ELR (cell line): ENCODE measurements at places on chromosomes 4 and X.

- peak; percentile 81 for DNase-seq
Measured at GRCh38 chr4:139242511-139243051, 37.4 kb downstream of the MGARP start.

DNA sequence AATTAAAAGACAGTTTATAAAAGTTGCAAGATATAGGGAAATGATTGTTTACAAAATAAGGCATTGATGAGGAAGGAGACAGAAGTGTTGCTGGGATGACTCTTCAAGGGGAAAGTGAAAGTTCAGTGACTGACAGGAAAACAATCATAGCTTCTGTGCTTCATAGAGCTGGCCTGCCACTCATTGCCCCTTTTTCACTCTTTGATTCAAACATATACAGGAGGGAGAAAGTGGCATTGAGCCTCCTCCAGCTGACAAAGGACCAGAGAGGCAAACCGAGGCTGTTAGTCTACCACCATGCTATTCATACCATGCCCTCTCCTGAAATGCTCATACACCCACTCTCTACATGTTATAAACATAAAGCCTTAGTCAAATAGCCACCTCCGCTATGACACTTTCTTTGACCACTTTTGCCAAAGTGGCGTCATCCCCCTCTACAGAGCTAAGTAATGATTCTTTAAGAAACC, 79.2 kb upstream of the ATOH1 start:
- DNase-seq, result no peak

DNA sequence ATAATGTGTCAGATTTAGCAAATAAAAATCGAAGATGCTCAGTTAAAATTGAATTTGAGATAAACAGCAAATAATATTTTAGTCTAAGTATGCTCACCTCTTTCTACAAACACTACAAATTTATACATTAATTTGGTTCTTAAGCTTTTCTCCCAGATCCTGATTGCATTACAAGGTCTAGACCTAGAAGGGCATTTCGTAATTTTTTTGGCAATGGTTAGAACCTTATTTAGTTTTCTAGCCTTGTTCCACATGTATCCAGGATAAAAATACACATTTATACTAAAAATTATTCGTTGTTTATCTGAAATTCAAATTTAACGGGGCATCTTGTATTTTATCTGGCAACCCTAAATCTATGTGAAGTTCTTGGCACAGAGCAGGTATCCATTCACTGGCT, 2.5 kb upstream of the CDKL5 start:
- DNase-seq, result no peak

DNA sequence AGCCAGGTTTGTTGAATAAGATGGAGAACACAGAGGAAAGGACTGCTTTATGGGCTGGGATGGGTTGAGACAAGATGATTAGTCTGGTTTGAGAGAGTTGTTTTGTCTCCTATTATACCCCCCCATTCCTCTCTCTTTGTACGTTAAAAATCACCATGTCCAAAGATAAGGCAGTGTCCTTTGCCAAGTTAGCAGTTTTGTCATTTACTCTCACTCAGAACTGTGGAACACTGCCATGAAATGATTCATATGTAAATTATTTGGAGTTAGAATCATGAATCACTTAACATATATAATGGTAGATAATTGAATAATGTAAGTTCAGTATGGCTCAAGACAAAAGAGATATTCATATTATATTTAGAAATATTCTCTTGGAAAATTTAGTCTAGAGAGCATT, 151.3 kb downstream of the DCLK2 start:
- DNase-seq, result peak; percentile 90

GRCh38 chr4:34323549-34324320, 1920.6 kb downstream of the ARAP2 start:
- DNase-seq, result peak; percentile 5

DNA sequence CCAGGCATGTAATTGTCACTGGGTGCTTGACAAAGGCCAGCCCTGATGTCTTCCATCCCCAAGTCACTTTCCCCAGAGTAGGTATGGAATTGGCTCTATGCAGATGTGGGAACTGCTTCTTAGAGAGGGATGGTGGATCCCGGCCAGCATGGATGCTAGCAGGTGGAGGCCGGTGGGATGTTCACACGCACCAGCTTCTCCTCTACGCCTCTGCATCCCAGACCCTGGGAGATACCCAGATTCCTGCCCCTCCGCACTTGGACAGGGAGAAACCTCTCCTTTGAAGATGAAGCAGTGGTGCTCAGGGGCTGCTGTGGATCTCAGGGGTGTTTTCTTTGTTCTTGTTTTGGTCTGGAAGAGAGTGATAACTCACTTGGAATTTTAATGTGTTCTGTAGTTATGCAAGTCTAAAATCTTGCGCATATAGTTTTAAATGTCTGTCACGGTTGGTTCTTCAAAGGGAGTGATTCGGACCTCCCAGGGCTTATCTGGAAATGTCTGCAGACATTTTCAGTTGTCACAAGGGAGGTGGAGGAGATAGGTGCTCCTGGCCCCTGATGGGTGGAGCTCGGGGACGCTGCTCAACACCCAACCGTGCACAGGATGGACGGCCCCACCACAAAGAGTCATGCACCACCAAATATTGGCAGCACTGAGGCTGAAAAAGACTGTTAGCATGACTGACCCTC, 308.0 kb downstream of the DHRSX start:
- DNase-seq, result no peak

GRCh38 chr4:169621731-169622492, 1.5 kb downstream of the CLCN3 start:
- peak; percentile 85 for DNase-seq

- DNase-seq, result peak; percentile 40
Measured at GRCh38 chr4:37517326-37517725, 168.8 kb downstream of the RELL1 start.

DNA sequence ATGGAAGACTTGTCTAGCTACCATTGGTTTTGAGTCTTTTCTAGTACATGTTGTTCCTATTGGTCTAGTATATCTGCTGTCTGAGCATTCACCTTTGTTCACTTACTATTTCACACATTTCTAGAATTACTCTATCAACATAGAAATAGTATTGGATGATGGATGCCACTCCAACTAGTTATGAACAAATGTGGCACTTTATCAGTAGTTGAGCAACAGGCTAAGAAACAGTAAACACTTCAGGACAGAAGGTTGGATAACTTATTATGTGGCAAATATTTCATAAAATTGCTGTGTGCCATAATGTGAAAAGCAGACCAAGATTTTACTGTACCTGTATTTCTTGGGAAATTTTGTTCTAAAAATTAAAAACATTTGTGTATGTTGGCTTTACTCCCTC, 42.4 kb upstream of the GLRA3 start:
- DNase-seq, result no peak

DNA sequence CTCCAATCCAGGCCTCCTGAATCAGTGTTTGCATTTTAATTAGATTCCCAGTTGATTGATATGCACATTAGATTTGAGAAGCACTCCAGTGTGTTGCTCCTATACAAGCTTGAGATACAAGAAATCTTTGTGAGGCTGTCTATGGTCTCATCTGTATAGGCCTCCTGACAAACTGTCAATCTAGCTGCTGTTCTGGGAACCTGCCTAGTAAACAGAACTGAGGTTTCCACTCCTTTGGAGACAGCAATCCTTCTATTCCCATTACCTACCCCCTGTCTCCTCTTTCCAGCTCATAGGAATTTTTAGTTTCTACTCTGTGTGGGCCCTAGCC, 306.1 kb upstream of the EMCN start:
- DNase-seq, result no peak

DNA sequence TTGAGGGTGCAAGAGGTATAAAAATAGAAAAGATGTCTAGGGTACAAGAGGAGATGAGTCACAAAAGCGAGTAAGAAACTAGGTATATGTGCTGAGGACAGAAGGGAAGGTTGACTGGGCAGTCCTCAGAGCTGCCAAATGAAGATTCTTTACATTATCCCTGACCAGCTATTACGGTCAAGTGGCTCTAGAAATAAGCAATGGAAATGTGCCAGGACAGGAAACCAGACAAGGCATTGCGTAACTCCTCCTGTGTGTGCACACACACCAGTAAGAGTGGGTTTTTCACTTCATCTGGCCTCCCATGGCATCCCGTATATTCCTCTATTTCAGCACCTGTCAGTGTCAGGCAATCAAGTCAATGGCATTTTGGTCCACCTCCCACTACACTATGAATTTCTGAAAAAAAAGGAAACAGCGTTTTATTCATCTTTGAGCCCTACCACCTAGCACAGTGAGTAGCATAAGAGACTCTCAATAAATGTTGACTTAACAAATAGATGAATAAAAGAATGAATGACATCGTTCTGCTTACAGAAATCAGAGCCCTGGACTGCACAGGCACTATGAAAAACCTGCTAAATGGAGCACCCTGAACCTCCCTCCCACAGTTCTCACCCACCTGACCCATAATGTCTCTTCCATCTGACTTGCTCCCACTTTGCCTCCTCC, 62.6 kb upstream of the KLF3 start:
- peak; percentile 35 for DNase-seq

DNA sequence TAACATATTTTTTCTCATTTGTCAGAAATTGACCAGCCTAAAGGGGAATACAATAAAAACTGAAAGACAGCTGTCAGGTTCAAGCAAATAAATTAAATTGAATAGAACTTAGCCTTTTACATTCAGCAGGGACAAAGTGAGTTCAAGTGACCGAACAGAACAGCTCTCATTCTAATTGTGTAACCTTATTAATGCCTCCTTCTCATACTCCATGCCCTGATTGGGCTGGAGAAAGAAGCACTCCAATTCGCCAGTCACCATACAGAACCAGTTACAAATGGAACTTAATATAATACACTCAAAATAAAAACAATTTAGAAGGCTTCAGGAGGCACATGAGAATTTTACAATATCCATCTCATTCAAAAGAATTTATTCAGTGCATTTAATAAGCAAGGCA, 8.0 kb downstream of the PPP3CA start:
- no peak for DNase-seq

- no peak for DNase-seq
Measured at GRCh38 chr4:71833232-71833900, 49.5 kb upstream of the GC start.

- no peak for DNase-seq
Measured at GRCh38 chr4:159111416-159111815, 8.5 kb downstream of the RAPGEF2 start.

GRCh38 chr4:136036744-136037143, 1495.5 kb downstream of the PCDH18 start:
- DNase-seq, result peak; percentile 61

DNA sequence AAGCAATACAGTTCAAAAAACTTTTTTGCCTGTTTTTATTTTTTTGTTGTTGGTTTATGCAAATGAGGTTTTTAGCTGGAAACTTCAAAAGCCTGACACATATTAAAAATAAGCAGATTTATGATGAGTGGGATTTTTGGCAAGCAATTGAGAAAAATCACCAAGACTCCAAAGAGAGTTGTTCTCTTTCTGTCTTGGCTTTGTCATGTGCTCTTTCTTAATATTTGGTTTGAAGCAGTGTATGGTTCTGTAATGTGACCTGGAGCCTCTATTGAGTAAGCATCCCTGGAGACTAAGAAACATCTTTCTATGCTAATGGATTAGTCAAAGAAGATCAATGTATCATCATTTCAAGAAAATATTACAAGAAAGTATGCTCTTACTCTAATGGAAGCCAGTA, 11.7 kb downstream of the TRIM2 start:
- peak; percentile 2 for DNase-seq

DNA sequence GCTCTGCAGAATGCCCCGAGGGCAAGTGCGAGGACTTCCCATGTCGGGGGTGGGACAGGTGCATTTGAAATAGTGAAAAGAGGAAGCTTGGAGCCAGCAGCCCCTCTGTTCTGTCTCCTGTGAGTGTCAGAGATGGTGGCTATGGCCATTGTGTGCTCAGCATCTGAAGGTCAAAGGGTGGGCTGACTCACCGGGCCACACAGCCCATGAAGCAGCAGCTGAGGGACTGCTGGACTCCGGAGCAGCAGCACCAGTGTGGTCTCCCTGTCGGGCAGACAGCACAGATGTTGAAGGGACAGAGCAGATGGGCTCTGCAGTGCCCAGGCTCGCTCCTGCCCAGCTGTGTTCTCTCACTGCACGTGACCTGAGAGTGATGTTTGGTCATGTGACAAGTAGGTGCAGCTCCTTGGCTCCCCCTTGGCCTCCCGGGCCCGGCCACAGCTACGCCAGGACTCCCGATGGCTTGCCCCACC, 53.5 kb downstream of the TBC1D14 start:
- DNase-seq, result peak; percentile 41

DNA sequence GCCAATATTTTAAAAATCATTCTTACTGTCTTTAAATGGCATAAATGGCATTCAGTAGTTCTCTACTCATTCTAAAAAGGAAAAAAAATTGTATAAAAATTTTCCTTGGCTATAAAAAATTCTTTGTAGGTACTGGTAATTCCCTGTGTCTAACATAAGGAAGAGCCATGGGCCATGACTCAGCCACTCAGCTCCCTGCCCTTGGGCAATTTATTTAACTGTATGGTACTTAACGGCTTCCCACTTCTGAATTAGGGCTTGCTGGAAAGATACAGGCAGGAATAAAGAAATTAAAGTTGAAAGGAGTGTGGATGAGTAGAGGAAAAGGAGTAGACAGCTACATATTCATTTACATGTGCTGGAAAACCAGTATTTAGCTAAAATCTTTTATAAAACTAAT, 30.6 kb downstream of the ABHD18 start:
- peak; percentile 88 for DNase-seq

GRCh38 chr4:150145946-150146340, 67.7 kb downstream of the DCLK2 start:
- peak; percentile 73 for DNase-seq

DNA sequence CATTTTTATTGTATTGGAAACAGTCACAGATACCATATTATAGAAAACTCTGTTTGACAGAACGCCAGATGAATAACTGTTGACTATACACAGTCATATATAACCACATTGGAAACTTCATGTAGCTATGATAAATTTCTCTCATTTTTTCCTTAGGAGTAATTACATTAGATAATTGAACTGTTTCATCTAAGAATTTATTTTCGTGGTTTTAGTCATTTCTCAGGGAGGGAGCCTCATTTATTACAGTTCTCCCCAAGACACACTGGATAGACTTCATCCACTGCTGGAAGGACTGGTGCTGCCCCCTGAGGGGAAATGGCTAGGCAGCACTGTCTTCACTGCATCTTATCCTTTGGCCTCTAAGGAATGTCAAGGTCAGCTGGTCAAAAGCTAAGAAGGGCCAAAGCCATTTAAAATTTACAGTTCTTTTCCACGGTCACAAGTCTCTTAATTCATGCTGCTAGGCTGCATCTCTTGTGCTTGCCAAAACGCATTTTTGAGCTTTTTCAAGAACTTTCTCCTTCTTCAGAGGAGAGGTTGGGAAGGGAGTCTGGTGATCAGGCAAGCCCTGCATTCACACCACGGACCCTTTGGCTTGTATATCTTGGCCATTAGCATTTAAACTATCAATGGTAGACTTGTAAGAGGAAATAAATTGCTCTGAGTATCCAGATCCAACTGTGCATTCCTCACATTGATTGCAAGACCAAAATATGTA, 145.1 kb downstream of the CBR4 start:
- peak; percentile 74 for DNase-seq

- no peak for DNase-seq
Measured at GRCh38 chrX:39018541-39018940, 217.3 kb downstream of the MID1IP1 start.

DNA sequence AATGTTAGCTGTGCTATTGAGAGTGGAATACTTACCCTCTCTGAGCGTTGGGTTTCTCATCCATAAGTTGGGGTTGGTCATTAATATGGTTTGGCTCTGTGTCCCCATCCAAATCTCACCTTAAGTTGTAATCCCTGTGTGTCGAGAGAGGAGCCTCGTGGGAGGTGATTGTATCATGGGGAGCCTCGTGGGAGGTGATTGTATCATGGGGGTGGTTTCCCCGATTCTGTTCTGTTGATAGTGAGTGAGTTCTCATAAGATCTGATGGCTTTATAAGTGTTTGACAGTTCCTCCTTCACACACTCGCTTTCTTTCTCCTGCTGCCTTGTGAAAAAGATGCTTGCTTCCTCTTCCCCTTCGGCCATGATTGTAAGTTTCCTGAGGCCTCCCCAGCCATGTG, 391.1 kb downstream of the FAM133A start:
- no peak for DNase-seq
